ENCODE measurements at places on chromosomes 6 and 20.
A peak's percentile ranks its signal among the peaks of the same experiment; 100 is the strongest.

DNA sequence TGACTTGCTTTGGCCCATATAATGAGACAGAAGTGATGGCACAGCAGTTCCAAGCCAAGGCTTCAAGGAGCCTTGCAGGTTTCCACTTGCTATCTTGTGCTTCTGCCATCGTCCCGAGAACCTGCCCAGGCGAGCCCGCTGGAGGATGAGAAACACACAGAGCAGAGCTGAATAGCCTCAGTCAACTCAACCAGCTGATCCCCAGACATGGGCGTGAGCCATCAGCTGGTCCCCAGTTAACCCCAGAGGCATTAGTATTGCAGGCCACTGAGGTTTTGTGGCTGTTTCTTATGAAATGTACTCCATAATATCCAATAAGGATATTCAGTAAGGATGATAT is 81.7 kb upstream of the SHLD1 start:
- DNase-seq, result no peak

GRCh38 chr20:57620274-57620990 is at the start of gene ZBP1:
TSS of gene ZBP1 (minus strand) at chr20:57620426. CDS start at chr20:57620295, 131 bp downstream.
- no peak for DNase-seq

GRCh38 chr6:111356551-111356950 is 126.5 kb downstream of the REV3L start:
- no peak for DNase-seq

- no peak for DNase-seq
Measured at GRCh38 chr6:133430530-133430929, 189.4 kb downstream of the EYA4 start.

DNA sequence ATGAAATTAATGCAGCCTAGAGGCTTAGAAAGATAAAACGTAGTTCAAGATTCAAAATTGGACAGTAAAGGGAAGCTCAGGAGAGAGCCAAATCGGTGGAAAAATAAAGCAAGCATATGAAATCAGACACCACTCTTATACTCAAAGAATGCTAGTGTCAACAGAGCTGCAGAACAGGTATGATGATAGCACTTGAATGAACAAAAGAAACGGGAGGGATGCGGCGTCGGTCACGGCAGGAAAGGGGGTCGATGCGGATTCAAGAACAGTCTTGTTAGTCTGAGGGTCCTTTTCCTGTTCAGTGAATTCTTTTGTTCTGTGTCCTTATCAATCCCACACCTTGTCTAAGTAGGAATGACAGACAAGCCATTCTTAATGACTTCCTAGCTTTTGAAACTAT is 114.4 kb downstream of the FOXC1 start:
- DNase-seq, result no peak

- no peak for DNase-seq
Measured at GRCh38 chr20:48858075-48858790, 30.4 kb upstream of the PREX1 start.

- no peak for DNase-seq
Measured at GRCh38 chr6:79257381-79258205, 23.1 kb upstream of the HMGN3 start.

- DNase-seq, result no peak
Measured at GRCh38 chr6:33708516-33709204, 2.8 kb downstream of the UQCC2 start.

- no peak for DNase-seq
Measured at GRCh38 chr20:38152175-38152620, 12.9 kb downstream of the TGM2 start.

DNA sequence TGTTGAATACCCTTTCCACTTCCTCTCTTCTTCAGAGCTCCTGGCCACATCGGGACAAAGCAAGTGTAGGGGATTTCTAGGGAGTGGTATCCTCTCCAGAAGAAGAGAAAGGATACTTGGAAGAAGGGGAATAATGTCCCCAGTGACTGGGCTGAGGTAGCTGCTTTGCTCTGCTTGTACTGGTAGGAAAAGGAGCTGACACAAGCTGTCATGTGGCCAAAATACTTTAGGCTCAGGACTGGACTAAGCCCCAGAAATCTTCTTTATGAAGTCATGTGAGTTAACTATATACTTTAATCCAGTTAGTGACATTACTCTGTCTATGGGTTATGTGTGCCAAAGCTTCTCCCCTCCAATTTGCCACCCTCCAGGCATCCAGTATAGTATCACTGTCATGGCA is 40.5 kb downstream of the AKIRIN2 start:
- DNase-seq, result no peak

DNA sequence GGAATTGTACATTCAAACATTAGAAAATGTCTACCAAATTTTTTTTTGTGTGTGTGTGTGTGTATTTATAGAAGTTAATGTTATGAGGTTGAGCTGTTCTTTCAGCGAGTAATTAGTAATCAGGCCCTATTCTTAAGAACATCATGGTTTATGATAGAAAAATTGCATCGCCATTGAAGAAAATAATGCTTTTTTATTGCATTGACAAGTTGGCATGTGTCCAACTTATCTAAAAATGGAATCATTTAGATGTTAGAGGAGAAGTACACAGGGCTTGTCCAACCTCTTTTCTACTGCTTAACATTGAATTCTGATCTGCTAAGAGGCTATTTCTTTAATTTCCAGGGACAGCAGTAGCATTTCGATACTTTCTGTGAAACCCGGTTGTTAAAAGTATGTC is 61.6 kb upstream of the ADGRG6 start:
- no peak for DNase-seq

- no peak for DNase-seq
Measured at GRCh38 chr6:109672175-109672574, 18.8 kb downstream of the AK9 start.

DNA sequence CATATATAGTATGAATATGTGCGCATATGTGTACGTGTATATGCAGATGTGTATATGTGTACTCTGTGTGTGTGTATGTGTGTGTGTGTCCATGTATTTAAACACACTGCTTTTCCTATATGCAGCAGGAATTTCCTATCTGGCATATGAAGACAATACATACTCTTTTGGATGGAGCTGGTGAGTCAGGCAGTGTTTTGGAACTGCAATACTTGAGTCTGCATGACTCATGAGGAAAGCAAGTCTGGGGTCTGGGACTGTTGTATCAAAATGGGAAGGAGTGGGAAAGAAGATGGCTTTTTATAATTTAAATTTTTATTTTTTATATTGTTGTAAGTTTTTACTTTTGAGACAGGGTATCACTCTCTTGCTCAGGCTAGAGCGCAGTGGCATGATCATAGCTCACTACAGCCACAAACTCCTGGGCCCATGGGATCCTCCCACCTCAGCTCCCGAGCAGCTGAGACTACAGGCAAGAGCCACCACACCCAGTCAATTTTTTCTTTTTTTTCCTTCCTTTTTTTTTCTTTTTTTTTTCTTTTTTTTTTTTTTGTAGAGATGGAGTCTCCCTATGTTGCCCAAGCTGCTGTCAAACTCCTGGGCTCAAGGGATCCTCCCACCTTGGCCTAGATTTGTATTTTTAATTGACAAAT is 72.2 kb downstream of the ATXN1 start:
- DNase-seq, result no peak

- DNase-seq, result no peak
Measured at GRCh38 chr20:37473249-37474000, 47.6 kb upstream of the NNAT start.

DNA sequence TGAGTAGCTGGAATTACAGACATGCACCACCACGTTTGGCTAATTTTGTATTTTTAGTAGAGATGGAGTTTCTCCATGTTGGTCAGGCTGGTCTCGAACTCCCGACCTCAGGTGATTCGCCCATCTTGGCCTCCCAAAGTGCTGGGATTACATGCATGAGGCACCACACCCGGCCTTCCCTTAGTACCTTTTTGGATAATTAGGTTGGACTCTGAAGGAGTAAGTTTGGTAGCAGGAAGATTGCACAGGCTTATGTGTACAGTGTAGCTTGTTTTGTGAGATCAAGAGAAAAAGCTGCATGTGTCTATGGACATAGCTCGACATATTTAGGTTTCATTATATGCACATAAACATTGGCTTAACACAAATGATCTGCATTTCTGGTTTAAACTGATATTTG is 116.8 kb downstream of the NCOA3 start:
- DNase-seq, result no peak

- no peak for DNase-seq
Measured at GRCh38 chr20:6718662-6719368, 48.7 kb upstream of the BMP2 start.

DNA sequence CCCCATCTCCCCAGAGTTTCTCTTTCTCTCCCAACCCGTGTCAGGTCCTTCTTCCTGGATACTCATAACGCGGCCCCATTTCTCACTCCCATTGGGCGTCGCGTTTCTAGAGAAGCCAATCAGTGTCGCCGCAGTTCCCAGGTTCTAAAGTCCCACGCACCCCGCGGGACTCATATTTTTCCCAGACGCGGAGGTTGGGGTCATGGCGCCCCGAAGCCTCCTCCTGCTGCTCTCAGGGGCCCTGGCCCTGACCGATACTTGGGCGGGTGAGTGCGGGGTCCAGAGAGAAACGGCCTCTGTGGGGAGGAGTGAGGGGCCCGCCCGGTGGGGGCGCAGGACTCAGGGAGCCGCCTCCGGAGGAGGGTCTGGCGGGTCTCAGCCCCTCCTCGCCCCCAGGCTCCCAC is at the start of gene HLA-F:
HLA-F (plus strand) TSS at position 173 of the 404 bp plus-strand sequence; CDS start at position 203, 30 bp downstream.
- DNase-seq, result peak; percentile 52

DNA sequence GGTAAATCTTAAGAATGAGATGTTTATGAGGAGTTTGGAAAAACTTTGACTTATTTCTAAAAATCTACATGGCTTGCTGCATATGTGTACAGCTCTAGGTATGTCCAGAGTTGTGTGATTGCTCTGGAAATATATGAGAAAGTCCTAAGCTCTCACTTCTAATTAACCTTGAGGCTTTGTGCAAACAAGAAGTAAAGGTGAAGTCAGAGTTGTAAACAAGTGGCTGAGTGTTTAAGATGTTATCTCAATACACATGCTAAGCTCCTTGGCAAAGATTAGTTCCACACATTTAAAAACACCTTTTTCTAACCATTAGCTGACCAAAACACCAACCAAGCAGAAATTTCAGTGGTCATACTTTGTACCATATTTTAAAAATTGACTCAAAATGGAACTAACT is 684.2 kb downstream of the HTR1B start:
- DNase-seq, result no peak

GRCh38 chr6:69790629-69791028 is 6.2 kb downstream of the LMBRD1 start:
- no peak for DNase-seq

GRCh38 chr6:10425975-10426780 is 11.3 kb upstream of the TFAP2A start:
- DNase-seq, result no peak

GRCh38 chr20:64149141-64149540 is 15.1 kb upstream of the MYT1 start:
- no peak for DNase-seq

GRCh38 chr6:43125555-43125954 is 45.5 kb upstream of the SRF start:
- no peak for DNase-seq

DNA sequence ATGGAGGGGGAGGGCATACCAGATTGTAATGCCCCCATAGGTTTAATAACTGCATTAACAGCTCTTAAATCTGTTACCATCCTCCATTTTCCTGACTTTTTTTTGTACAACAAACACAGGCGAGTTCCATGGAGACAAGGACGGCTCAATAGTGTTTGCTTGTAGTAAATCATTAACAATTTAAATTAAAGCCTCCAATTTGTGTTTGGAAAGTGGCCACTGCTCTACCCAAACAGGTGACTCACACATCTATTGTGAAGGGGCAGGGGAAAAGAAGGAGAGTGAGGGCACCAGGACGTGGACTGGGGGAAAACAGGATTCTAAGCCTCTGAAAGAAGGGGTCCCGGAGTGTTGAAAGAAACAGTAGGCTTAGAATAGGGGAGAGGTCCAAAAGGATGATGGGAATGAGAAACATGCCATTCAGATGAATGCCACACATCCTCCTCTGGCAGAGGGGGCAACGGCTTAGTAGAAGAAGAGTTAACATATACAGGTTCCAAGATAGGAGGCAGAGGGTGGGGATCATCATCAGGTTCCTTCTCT is 6.9 kb downstream of the GLYATL3 start:
- DNase-seq, result no peak

DNA sequence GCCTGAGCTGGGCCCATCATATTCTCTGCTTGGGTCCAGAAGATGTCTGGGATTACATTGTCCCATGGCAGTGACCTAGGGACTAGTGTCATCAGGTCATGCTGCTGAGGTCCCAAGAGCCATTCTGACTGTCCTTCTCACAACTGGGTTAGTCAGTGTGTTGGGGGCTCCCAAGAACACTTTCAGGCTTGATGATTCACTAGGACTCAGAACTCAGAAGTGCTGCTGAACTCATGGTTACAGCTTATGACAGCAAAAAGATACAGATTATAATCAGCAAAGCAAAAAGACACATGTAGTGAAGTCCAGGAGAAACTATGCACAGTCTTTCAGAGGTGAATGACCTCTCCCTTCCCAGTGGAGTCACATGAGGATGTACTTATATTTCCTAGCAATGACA is 107.8 kb downstream of the SYNE1 start:
- no peak for DNase-seq

GRCh38 chr6:159464816-159465215 is 228.2 kb downstream of the SOD2 start:
- no peak for DNase-seq

All from nucleus accumbens (tissue), 56 donors.